Fibroblast of skin of left biceps (primary cell): ENCODE measurements at places on chromosomes 12 and 14.

- DNase-seq, result no peak
These were observed 7.3 kb downstream of the PAN2 start for GRCh38 chr12:56326533-56326932.

DNA sequence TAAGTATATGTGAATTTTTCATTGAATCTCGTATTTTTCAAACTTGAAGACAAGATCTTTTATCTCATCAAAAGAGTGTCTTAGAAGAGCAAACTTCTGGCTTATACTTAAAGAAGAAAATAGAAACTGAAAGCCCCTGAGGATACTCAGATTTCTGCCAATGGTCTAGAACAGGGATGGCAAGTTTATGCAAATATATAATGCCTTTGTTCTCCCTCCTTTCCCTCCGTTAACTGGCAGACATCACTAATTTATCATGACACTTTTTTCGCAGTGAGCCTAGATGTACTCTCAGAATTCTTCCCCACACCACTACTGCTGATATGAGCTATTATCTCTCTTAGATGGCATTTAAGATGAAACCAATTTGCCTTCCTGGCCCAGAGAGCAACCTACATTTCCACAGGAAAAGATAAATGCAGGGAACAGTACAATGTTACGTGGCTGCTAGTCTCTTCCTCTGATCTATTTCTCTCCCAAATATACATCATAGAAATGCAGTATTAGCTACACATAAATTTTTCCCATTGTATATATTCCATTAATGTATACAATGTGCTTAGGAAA lies 40.0 kb upstream of the DAAM1 start:
- DNase-seq, result no peak

DNA sequence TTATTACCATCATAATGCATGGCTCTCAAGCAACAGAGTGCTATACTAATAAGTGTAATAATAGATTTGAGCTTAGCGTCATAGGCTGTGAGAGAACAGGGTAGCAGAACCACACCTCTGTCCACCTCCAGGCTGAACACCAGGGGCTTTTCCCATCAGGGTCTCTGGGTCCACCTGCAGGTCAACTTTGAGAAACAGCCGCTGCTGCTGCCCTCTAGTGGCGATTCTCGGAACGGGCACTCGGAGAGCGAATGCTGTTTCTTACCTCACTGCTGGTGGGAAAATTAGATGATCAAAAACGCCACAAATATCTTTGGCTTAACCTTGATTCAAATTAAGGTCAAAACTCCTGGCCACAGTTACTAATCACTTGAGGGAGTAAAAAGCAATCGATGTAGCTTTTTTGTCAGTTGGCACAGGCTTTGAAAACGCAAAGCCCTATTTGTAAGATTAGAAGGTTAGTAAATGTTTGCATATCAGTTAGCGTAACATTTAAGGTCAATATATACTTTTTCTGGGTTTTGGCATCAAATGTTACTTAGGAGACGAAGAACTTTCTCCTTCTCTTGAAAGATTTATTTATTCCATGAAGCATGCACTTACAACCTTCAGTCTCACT lies 127.9 kb upstream of the TMEM132D start:
- no peak for DNase-seq

DNA sequence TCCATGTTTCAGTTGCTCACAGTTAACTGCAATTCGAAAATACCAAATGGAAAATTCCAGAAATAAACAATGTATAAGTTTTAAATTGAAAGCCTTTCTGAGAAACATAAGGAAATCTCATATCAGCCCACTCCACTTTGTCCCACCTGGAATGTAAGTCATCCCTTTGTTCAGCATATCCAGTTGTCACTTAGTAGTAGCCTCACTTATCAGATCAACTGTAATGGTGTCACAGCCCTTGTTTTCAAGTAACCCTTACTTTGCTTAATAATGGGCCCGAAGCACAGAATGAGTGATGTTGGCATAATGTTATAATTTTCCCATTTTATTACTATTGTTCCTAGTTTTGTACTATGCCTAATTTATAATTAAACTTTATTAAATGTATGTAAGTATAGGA lies 646.8 kb downstream of the C12orf50 start:
- no peak for DNase-seq

DNA sequence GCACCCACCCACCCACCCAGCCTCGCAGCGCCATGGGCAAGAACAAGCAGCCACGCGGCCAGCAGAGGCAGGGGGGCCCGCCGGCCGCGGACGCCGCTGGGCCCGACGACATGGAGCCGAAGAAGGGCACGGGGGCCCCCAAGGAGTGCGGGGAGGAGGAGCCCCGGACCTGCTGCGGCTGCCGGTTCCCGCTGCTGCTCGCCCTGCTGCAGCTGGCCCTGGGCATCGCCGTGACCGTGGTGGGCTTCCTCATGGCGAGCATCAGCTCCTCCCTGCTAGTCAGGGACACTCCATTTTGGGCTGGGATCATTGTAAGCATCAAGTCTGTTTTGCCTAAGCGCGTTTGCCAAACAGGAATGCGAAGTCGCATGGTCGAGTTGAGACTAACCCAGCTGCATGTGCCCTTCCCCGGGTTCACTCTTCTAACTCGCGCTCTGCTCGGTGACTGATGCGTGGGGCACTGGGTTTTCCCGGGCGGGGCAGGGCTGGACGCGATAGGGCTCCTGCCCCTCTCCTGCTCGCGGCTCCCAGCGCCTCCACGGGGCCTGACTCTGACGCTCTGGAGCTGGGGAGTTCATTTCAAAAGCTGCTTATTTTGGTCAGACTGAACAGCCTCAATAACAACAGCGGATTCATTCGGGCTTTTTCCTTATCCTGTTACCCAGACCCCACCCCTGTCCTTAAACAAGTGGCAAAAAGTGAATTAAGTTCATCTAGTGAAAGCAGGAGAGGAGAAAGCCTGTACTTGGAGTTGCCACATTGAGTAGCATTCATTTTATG lies 458 bp downstream of the SSPN start:
- DNase-seq, result no peak

DNA sequence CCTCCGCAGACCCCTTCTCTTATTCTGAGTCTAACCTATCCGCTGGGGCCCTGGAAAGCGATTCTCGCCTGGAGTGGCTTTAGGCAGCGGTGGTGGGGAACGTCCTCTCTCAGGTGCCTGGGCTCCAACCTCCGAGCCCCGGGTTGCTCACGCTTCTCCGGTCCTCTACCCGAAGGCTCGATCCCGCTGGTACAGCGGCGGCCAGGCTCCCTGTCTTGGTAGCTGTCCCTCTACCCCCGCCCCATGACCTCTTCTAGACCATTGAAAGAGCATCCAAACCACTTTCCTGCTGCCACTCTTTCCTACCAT lies 505 bp upstream of the HEBP1 start:
- no peak for DNase-seq

GRCh38 chr12:117384735-117385134 lies 23.3 kb upstream of the NOS1 start:
- no peak for DNase-seq

DNA sequence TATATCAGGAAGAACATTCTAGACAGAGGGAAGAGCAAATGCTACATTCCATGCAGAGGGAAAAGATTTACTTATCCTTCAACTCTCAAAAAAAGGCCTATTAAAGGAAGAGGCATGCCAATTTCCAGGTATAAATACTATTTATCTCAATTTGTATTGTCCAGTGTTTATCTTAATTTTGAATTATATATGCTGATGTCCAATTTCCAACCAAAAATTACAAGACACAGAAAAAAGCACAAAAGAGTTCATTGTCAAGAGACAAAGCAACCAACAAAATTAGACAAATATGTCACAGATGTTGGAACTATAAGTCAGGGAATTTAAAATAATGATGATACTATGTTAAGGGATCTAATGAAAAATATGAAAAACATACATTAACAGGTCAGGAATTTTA lies 286.6 kb upstream of the SFSWAP start:
- no peak for DNase-seq

GRCh38 chr14:83908419-83908818 lies 1621.5 kb upstream of the FLRT2 start:
- no peak for DNase-seq

GRCh38 chr14:54338696-54339317 lies 58.0 kb upstream of the CDKN3 start:
- no peak for DNase-seq

DNA sequence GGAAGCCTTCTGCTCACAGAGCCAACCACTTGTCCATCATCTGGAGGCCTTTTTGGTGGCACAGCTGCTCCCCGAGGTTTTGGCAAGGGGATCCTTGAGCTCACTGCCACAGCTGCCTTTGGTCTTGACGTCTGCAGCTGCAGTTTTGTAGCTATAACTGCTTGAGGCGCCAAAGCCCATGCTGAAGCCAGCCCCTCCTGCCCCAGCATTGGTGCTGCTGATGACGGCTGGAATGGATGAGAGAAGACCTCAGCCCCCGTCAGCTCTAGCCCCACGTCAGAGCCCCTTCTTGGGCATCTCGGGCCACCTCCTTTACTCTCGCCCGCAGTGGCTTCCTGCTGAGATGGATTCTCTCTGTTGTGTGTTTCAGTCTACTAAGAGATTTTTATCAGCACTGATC lies 12.3 kb upstream of the KRT74 start:
- no peak for DNase-seq

DNA sequence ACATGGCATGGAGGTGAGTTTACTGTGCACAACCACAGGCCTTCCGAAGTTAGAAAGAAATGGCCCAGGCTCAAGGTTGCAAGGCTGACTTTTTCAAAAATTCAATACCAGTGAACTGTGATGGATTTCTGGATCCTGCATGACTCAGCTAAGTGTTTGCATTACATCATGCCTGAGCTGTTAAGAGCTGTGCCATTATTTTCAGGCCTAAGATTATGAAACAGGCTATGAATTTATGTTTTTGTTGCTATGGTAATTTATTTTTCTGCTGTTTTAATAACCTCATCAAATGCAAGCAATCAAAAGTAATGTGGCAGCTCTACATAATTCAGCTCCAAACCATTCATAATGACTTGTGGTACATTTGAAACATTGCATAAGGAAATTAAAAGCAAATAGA lies 457.7 kb upstream of the TMEM132C start:
- DNase-seq, result peak; percentile 63

DNA sequence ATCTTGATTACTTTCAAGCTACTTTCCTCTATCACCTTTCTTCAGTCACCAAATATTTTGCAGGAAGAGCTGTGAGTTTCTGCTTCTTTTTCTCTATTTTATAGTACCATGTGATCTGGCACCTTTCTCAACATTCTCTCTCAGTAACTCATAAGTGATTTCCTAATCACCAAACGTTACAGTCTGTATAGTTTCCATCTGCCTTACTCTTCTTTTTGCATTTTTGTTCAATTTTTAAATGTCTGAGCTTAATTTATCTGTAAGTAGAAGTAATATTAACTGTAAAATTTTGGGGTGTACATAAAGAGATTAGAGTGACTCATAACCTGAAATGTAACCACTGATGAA lies 422.1 kb upstream of the SYT1 start:
- DNase-seq, result peak; percentile 29

DNA sequence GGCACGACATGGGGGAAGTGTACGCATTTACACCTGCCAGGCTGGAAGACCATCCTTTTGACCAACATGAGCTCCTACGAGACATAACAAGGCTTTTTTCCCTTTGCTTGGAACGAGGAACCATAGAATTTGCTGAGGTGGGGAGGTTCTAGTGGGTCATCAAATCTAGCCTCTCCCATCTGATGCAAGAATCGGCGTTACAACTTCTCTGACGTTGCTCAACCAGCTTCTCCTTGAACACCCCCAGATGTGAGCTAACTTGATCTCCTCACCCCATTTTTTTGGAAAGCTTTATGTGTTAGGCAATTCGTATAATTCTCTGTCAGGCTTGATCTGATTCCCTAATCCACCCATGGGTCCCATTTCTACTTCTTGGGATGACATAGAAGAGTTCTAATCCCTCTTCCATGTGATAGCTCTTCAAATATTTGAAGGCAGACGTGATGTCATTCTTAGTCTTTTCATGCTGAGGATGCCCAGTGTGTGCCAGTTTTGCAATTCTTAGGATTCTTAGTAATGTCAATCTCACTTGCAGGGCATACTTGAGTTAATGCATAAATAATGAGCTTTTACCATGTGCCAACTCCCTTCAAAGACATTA lies 163.6 kb upstream of the PARP11 start:
- no peak for DNase-seq

- DNase-seq, result no peak
These were observed 822.7 kb downstream of the LRFN5 start for GRCh38 chr14:42429401-42429800.

DNA sequence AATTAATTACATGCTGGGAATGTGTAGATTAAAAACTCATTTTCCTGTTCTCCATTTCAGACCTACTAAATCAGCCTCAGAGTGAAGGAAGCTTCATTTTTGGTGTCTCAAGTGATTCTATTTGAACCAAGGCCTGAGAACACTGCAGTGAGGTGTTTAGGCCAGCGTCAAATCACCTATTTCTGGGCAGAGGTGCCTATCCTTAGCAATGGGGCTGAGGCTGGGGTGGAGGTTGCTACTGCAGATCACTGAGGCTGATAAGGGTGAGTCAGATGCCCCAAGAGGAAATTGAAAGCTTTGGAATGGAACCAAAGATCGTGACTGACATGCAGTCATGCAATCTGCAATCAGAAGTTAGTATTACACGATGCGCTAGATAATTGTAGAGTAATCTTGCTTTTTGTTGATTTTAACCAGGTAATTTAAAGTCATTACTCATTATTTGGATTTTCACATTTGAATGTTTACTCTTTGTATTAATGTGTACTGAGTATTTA lies 4.4 kb downstream of the TXNRD1 start:
- DNase-seq, result peak; percentile 67

DNA sequence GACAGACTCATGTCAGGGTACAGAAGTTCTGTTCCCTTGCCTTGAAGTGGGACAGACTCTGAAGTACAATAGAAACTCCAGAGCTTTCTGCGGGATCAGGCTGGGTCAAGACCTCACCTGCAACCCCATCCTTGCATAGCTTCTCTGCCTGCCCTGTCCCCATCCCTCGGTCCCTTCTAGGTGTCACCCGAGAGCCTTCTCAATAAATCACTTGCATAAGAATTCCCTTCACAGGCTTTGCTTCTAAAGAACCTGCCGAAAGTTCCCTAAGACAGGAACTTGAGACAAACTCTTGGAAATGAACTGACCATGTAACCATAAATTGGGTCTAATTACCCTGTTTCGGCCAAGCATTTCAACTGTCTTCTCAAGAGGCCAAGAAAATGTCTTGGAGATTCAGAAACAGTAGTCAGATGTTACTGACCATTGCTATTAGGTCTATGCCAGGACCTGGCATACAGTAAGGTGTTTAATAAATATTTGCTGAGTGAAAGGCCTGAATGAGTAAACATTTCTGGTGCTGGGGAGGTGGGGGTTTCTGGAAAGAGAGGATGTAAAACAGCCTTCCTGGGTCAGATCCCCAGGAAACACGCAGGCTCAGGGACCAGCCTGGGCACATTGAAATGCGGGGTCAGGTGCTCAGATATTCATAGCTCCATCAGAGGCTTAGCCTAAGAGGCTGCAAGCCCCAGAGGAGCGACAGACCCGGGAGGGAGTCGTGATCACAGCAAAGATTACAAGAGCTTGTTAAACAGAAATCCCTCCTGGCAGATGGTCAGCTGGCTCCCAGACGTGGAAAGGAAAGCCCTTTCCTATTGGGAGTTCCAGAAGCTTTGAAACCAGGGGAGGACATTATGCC lies 226.2 kb upstream of the LHX5 start:
- DNase-seq, result no peak
